ENCODE measurements at places on chromosomes 2 and 18. TPM values are rescaled to one million over a fixed set of nuclear protein-coding genes. Genes with fewer than 3 reads are reported as not detected.

DNA sequence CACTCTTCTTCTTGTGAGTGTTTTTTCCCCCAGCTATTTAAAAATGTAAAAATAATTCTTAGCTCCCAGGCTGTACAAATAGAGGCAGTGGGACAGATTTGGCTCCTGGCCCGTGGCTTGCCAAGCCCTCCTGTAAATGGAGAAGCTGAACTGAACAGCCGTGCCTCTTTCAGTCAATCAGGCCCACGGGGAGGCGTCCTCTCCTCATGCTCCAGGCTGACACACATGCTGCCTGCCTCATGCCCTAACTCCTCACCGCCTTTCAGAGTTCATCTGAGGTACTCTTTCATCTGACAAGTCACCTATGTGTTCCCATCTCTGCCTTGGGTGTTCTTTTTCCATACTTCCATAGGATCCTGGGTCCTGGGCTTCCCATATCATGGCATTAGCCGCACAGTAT is 58.9 kb downstream of the BMP10 start:
- DNase-seq = no peak

GRCh38 chr18:11751341-11752115 is 62.5 kb downstream of the GNAL start:
- DNase-seq = no peak

- DNase-seq = no peak
Measured at GRCh38 chr2:77521548-77521891, 656 bp downstream of the LRRTM4 start.

- no peak for DNase-seq
Measured at GRCh38 chr2:224449212-224450147, 47.6 kb upstream of the FAM124B start.

DNA sequence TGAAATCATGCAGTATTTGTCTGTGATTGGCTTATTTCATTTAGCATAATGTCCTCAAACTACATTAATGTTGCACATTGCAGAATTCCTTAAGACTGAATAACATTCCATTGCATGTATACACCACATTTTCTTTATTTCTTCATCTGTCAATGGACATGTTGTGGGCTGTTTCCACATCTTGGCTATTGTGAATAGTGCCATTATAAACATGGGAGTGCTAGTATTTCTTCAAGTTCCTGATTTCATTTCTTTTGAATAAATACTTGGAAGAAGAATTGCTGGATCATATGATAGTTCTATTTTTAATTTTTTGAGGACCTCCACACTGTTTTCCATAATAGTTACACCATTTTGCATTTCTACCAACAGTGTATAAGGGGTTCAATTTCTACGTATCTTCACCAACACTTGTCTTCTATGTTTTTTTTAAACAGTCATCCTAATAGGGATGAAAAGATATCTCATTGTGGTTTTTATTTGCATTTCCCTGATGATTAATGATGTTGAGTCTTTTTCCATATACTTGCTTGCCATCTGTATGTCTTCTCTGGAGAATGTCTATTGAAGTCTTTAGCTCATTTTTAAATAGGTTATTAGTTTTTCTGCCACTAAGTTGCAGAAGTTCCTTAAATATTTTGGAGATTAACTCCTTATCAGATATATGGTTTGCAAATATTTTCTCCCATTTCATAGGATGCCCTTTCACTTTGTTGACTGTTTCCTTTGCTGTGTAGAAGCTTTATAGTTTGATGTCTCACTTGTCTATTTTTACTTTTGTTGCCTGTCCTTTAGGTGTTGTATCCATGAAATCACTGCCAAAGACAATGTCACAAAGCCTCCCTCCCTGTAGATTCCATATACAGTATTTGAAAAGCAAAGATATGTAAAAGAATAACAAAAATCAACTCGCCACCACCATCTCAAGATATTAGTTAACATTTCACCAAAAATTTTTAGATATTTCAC is 14.6 kb downstream of the FBXO11 start:
- DNase-seq = no peak

DNA sequence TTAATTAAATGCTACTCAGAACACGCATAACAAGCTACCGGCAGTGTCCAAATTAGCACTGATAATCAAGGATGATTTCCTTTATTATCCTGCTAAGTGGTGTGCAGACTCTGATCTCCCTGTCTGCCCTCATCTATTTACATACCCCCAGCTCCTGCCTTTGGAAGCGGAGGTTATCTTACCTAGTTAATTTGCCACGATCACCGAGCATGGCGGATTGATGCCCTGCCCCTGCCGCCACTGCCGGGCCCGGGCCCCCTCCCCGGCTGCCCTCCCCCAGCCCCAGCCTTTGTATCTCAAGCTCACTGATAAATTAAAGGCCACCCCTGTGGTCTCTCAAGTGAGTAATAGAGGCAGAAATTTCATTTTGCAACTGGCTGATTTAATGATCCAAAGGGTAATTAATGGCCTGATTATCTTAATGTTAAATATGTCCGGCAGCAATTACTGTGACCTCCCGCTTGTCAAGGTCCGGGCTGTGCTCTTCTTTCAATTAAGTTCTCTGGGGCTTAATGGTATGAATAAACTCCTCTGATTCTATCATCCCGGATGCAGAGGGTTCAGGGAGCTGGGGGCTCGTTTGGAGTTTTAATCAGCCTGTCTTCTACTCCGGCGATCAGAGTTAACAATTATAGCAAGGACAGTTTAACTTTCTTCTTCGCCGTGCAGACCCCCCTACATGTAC is 113.4 kb downstream of the GBX2 start:
- no peak for DNase-seq

DNA sequence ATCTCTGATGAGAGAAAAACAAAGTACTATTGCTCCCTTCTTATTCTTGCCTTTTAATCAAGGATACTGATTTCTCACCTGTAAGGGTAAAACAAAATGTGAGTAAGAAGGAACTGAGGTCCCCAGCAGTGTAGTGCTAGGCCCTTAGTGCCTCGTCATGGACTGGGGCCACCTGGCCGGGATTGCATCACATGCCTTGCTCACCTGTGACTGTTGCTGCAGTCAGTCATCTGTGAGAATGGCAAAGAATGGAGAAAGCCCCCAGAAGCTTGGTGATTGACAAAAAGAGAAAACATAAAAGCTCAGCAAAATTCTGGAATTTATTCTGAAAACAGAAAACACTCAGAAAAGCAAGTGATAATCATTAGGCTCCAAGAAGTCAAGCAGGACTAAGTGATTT is 63.4 kb downstream of the SPATS2L start:
- no peak for DNase-seq

GRCh38 chr2:226707499-226707898 is 92.1 kb downstream of the IRS1 start:
- DNase-seq = no peak

GRCh38 chr2:9250498-9251153 is 44.0 kb downstream of the ASAP2 start:
- DNase-seq = no peak

DNA sequence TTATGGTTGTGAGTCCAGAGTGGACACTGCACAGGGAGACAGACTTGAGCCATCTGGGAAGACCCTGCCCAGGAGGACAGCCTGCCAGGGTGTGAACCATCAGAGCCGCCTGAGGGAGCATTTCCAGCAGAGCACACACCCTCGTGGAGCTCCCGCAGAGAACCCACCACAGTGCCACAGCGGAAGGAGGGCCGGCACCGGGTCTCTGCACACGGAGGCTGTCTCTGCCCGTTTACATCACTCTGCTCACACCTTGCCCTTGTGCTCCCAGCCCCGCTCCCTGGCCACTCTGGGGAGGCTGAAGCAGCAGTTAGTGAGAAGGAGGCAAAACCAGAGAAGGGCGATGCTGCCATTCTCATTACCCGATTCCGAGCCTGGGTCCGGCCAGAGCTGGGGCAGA is 161.9 kb downstream of the KLHL29 start:
- DNase-seq = no peak

GRCh38 chr2:198253995-198254394 is 449.6 kb downstream of the PLCL1 start:
- no peak for DNase-seq

- DNase-seq = no peak
Measured at GRCh38 chr2:137959166-137959565, 5.1 kb upstream of the HNMT start.

ALPI gene
- polyA plus RNA-seq = 0.06 TPM

Measured in left renal cortex interstitium (tissue), 4 donors.